ENCODE measurements at places on chromosomes 6 and 20.

DNA sequence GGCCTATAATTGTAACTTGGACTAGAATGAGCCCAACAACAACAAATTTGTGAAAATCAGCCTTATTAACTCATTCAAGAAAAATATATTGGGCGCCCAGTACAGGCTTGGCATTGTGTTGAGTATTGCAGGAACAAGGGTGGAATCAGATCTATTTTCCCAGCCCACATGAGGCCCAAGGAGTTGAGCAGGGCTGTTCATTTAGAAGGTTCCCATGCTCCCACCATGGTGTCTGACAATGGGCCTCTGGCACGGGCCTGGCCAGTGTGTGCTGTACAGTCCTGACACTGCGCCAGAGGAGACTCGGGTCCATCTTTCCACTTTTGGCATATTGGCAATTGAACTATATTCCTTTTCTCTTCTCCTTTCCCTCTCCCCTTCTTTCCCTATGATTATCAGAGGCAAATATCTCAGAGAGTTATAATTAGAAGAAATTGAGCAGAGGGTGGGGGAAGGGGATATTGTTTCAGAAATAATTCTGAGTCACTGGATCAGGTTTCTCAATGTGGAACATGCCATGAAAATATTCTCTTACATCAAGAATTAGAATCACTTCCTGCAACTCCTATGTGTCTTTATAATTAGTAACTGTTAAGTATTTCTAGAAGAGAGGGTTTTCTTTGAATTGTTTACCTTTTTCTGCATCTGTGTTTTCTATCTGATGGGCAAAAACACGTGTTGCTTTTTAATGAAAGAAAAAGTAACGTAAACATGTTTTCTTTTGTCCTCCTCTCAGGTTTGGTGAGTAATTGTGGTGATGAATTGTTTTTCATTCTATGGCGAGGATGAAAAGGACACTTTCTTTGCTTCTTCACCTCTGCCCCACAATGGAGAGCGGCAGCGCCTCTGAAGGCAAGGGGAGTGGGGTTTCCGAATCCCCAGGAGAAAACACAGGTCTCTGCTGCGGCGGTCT lies 209.4 kb downstream of the FOXA2 start:
- DNase-seq = no peak

- no peak for DNase-seq
These were observed 36.9 kb downstream of the ARHGAP18 start for GRCh38 chr6:129672881-129673631.

GRCh38 chr6:56515081-56515905 lies 127.4 kb downstream of the DST start:
- DNase-seq = no peak

DNA sequence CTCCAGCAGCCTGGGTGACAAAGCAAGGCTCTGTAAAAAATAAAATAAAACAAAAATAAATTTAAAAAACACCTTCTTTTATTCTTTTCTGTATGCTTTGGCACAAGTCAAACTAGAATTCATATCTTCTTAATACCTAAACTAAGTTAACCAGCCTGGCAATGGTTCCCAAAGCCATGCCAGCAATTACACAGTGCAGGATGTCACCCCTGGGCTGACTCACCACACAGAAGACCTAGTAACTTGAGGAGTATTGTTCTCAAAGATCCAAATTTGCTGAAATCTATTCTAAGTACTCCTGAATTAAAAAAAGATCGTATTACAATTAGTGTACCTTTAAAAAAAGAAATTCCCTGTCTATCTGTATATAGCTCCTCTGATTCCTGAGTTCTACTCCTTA lies 162.7 kb upstream of the SGK1 start:
- no peak for DNase-seq

DNA sequence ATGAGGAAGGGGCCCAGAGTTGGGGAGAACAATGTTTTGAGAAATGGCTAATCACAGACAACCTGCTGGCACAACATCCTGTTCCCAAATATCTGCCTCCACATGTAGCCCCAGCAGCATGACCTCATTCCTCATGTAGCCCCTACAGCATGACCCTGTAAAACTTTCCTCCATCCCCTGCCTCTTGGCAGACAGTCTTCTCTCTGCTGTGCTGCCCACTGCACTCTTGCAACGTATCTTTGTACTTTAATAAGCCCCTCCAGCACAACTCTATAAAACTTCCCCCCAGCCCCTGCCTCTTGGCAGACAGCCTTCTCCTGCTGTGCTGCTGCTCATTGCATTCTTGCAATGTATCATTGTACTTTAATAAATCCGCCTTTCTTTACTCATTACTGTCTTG lies 278.8 kb downstream of the HDGFL1 start:
- DNase-seq = no peak

DNA sequence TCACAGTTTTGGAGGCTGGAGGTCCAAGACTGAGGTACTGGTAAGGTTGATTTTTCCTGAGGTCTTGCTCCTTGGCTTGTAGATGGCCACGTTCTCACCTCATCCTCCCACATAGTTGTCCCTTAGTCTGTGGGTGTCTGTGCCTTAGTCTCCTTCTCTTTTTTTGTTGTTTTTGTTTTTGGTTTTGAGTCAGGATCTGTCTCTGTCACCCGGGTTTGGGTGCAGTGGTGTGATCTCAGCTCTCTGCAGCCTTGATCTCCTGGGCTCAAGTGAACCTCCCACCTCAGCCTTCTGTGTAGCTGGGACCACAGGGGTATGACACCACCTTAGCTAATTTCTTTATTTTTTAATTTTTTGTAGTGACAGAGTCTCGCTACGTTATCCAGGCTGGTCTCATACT lies 245.2 kb downstream of the PHACTR1 start:
- DNase-seq = no peak

GRCh38 chr6:139251045-139251690 lies 40.6 kb downstream of the TXLNB start:
- no peak for DNase-seq

- DNase-seq = no peak
These were observed 244.1 kb upstream of the QKI start for GRCh38 chr6:163170294-163170883.

GRCh38 chr20:6764619-6765018 lies 2.9 kb upstream of the BMP2 start:
- no peak for DNase-seq

GRCh38 chr20:444117-444516 lies 18.2 kb downstream of the TBC1D20 start:
- no peak for DNase-seq

DNA sequence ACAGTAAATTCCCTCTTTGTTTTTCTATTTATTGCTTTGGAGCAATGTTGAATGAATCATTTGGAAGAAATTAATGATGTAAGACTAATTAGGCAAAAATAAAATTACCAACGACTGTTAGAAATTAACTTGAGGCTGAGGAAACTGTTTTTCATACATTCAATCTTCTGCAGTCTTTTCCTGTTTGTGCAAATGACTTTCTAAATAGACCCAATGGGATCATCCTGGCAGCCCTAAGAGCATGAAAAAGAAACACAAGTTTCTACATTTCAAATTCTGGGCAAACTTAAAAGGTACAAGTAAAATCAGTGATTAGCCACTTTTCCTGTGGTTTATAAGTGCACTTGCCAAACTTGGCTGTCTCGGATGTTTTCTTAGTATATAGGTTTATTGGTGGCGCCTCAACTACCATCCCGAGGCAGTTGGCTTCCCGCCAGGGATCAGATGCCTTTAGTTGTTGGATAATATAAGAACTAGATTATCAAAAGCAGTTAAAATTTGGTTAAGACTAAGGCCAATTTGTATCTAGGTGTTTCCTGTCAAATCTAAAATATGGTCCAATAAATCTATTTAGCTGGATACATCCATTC lies 181.2 kb downstream of the ISM1 start:
- no peak for DNase-seq

DNA sequence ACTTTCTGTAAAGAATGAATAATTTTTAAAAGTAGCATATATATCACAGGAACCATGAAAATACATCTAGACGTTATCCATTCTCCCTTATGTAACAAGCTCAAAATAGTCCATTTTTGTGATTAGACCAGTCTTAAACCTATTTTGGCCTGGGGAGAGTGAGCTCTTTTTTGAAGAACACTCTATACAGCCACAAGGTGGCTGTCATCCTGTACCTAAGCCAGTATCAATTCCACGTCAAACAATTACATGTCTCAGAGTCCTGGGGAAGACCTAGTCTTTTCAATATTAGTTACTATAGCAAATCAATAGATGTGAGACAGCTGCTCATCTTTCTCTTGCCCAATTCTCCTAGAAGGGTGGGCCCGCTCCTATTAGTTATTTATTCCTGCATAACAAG lies 28.4 kb downstream of the FBXO5 start:
- DNase-seq = no peak

DNA sequence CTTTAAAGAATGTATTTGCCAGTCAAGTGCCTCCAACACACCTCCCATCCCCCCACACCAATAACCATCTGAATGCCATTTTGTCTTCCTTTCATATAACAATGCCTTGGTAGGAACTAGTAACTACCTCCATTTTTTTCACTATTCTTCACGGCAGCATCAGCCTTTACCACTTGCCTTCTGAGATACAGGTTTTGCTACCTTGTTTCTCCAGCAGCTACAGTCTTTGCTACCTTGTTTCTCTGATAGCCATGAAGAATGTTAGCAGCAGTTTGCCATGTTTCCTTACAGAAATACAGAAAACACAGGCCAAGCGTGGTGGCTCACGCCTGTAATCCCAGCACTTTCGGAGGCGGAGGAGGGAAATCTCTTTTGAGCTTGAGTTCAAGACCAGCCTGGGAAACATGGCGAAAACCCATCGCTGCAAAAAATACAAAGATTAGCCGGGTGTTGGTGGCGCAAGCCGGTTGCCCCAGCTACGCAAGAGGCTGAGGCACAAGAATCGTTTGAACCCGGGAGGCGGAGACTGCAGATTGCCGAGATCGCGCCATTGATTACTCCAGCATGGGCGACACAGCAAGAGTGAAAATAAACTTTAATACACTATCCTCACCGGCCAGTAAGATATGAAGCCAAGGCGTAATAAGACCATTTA lies 100.9 kb downstream of the HFE start:
- DNase-seq = no peak

- DNase-seq = no peak
These were observed 81.2 kb downstream of the EZR start for GRCh38 chr6:158737710-158738615.

GRCh38 chr20:41339957-41340326 lies 679 bp upstream of the LPIN3 start:
- peak; percentile 68 for DNase-seq

- no peak for DNase-seq
These were observed 4.2 kb downstream of the SYNDIG1 start for GRCh38 chr20:24473435-24474223.

- DNase-seq = no peak
These were observed 20.4 kb upstream of the MCM3 start for GRCh38 chr6:52304983-52305390.

GRCh38 chr20:35093267-35093884 lies 769 bp upstream of the TRPC4AP start:
- DNase-seq = no peak

DNA sequence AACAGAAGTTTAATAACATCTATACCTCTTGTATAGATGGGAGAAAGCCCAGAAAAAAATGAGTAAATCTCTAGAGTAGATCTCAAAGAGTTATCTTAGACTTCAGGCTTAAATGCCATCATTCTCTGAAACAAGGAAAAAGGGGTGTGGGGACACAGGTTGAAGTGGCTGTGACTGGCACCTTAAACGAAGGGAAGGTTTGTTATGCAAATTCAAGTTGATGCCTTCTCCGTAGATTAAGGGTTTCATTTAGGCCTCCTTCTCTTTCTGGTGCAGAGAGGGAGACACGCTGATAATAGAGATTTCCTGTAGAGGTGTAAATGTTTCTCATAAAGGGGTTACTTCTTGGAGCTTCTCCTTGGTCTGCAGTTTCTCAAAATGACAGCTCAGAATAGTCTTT lies 252.1 kb downstream of the CD83 start:
- DNase-seq = no peak

GRCh38 chr6:112223070-112223861 lies 31.1 kb downstream of the LAMA4 start:
- no peak for DNase-seq

- no peak for DNase-seq
These were observed 96.0 kb downstream of the PSMB1 start for GRCh38 chr6:170456886-170457698.

DNA sequence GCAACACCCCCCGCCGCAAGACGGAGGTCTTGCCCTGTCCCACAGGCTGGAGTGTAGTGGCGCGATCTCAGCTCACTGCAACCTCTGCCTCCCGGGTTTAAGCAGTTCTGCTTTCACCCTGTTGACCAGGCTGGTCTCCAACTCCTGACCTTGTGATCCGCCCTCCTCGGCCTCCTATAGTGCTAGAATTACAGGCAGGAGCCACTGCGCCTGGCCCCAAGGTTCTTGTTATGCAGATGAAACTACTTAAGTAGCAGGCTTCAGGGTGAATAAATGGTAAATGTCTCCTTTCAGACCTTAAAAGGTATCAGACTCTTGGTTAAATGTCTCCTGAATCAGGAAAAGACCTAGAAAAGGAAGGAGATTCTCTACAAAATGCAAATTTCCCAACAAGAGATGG lies 95.4 kb upstream of the TMEM181 start:
- no peak for DNase-seq

DNA sequence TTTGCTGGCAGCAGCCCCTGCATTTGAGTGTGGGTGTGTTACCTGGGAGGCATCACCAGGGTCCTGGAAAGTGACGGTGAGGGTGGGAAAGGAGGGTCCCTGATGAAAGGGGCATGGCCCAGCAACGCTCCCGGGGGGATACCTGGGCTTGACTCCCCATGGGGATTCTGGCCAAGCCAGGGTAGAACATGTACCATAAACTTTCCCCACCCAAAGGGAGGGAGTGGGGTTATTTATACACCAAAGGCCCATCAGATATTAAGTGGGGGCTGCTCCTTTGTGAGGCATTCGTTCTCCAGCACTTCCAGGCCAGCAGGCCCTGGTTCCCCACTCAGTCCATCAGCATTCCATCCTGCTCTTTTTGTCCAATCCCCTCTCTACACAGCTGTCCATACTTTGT lies 20.6 kb upstream of the CCR6 start:
- DNase-seq = no peak

DNA sequence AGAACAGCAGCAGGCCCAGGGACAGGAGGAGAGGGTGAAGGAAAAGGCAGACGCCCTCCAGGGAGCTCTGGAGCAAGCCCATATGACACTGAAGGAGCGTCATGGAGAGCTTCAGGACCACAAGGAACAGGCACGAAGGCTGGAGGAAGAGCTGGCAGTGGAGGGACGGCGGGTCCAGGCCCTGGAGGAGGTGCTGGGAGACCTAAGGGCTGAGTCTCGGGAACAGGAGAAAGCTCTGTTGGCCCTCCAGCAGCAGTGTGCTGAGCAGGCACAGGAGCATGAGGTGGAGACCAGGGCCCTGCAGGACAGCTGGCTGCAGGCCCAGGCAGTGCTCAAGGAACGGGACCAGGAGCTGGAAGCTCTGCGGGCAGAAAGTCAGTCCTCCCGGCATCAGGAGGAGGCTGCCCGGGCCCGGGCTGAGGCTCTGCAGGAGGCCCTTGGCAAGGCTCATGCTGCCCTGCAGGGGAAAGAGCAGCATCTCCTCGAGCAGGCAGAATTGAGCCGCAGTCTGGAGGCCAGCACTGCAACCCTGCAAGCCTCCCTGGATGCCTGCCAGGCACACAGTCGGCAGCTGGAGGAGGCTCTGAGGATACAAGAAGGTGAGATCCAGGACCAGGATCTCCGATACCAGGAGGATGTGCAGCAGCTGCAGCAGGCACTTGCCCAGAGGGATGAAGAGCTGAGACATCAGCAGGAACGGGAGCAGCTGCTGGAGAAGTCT lies 25.5 kb downstream of the C20orf173 start:
- no peak for DNase-seq

GRCh38 chr6:117477988-117478852 lies 4.3 kb upstream of the DCBLD1 start:
- no peak for DNase-seq

- no peak for DNase-seq
These were observed 29.0 kb downstream of the SLC12A5 start for GRCh38 chr20:46057856-46058598.
